Naive thymus-derived CD4-positive, alpha-beta T cell (primary cell): ENCODE measurements at places on chromosomes 4 and X. TPM values are rescaled to one million over a fixed set of nuclear protein-coding genes. Genes with fewer than 3 reads are reported as not detected.

The CT55 gene
- total RNA-seq = not detected

The SYP gene
- total RNA-seq = 1.3 TPM

The PIGA gene
- total RNA-seq = 27.2 TPM

The DCX gene
- not detected for total RNA-seq

GRCh38 chr4:78360466-78360865 lies 191.1 kb upstream of the ANXA3 start:
- no peak for DNase-seq

GRCh38 chr4:139025841-139026240 lies 10.3 kb downstream of the NOCT start:
- DNase-seq = no peak

DNA sequence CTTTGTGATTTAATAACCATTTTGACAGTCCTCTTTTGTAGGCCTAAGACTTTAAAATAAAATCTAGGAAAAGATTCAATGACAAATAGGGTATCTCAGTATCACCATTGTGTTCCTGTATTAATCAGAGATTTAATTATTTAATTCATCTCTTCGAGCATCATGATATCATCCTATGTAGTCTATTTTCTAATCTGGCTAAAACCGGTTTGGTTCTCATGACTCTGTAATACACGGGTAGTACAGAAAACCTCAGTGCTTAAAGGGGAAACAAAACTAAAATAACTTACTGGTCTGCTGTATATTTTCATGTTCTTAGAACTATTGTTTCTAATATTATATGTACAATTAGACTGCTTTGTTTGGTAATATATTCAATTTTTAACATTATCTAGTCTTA lies 23.7 kb upstream of the FBXW7 start:
- DNase-seq = no peak
